Activated T-helper 1 cell treated with anti-CD3 and anti-CD28 coated beads, Interleukin-12 subunit alpha, Interleukin-12 subunit beta, Interleukin-2, Interleukin-4 antibody, amounts not matched to agents 30 ng/mL and 10 ng/mL and 1 ng/mL, durations not matched to agents 14 hours and 24 hours and 36 hours (primary cell): ENCODE measurements at places on chromosomes 13 and 19. TPM values are rescaled to one million over a fixed set of nuclear protein-coding genes. Genes with fewer than 3 reads are reported as not detected.

Gene CEACAM4
- total RNA-seq: not detected in 2 replicates

Gene PRTN3
- total RNA-seq: not detected in 2 replicates

Gene FGF22
- not detected in 2 replicates for total RNA-seq

Gene EGLN2
- total RNA-seq: 100 and 104 TPM in 2 replicates

- DNase-seq: no peak
Observed at GRCh38 chr19:33734913-33735312, 61.8 kb upstream of the KCTD15 start.

- no peak for DNase-seq
Observed at GRCh38 chr19:44813070-44813840, 4.4 kb downstream of the BCAM start.
